ENCODE measurements at places on chromosomes 5 and 9.

- no peak for DNase-seq
These were observed 42.1 kb downstream of the NADK2 start for GRCh38 chr5:36199620-36200019.

- DNase-seq = no peak
These were observed 55.1 kb downstream of the RETREG1 start for GRCh38 chr5:16561660-16562059.

DNA sequence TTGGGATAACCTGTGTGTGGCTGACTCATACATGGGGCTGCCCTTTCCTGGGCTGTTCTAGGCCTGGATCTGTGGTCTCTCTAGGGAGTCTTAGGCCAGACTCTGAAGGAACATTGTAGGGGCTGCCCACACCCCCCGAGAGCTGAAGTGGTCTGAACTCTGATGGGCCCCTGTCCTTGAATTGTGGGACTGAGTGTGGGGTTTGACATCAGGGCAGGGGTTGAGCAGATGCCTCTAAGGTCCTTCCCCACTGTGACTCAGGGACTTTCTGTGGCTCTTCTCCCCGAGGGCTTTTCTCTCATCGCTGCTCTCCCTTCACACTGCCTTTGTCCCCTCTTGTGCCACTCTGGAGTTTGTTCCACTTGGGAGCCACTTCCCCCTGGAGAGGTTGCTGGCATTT, 215.0 kb downstream of the MELK start:
- no peak for DNase-seq

GRCh38 chr5:38500573-38501260, 55.7 kb downstream of the LIFR start:
- no peak for DNase-seq

DNA sequence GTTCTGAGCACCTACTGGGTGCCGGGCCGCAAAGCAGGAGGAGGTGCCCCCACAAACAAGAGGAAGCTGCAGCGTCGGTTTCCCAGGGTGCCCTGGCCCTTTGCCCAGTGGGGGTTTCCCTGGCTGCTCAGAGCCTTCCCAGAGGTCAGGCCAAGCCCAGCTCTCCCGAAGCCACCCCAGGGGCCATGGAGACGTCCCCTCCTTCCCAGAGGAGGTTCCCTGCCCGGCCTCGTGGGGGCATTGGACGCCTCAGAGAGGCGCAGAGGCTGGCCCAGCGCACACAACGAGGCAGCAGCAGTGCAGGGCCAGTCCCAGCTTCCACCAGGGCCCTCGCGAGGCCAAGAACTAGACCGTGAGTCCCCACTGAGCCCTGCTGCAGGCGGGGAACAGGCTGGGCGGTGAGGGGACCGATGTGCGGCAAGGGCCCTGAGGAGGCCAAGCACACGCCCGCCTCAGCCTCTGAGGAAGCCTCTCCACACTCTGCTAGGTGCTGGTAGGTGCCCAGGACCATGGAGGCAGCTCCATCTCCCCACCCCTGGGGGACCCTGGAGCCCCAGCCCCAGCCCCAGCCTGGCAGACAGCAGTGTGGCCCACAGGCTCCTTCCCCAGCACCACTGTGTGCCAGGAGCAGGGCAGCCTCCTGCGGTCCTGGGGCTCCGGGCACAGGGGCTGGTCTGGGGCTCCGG, 7.0 kb downstream of the DIPK1B start:
- no peak for DNase-seq

DNA sequence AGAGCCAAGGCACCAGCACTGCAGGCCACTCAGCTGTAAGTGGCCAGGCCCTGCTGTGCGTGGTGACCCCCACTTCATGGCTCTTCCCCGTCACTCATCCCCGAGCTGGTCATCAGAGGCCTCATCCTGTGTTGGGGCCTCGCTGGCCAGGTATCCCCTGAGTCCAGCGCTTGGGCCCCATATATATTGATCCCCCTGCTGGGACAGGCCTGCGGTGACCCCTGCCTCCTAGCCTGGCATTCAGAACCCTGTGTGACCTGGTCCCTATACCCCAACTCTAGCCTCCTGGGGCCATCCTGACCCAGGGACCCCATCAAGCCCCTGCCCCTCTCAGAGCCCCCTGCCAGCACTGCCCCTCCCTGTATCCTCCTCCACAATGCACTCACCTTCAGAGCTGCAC, 12.7 kb downstream of the GBGT1 start:
- DNase-seq = no peak

GRCh38 chr9:18920141-18921084, 112.6 kb downstream of the SAXO1 start:
- no peak for DNase-seq

DNA sequence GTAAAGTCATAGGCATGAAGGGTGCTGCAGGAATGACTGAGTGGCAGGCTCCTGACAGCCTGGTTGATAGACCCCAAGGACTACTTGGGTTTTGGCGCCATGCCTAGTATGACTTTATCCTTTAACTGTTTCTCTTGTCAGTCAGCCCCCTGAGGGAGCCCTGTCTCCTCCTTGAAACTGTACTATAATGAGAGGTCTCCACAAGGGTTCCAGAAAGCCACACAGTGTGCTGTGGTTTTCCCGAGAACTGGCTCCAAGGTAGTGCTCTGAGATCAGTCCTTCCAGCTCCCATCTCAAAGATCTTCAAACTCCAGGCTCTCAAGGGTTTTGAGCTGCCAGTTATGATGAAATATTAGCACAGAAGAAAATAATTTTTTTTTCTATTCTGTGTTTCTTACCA, 26.7 kb upstream of the TNC start:
- DNase-seq = no peak

DNA sequence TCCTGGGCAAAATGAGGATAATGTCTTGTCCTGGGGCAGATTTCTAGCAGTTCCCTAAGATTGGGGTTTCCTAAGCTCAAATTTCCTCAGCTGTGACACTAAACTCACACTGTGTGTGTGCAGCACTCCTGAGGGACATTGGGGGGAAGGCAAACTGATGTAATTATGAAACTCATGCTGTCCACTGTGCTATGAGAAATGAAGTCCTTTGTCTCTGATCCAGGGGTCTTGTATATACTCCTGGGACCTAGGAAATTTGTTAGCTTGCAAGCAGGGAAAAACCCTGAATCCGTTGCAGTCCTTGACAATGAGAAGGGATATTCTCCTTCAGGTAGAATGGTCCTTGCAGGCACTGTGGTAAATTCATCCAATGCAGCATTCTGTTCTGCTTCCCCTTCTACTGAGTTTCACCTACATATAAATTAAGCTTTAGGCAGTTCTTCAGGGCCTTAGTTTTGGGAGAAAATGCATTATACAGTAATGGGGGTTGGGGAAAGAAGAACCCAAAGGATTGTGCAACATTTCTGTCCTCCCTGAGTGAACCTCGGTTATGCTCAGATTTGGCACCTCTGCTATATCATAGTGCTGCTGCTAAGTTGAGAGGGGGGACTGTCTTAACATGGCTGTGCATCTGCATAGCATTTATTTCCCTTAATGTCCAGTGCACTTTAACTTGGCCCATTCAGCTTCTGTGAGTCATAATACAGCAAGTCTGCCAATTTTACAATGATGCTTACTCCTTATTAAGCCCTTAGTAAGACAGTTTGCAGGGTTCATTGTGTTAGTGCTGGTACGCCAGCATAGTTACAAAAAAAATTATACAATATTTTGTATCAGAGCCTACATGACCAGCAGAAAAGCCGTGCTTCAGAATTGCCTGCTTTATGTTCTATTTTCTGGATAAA, 80.2 kb downstream of the PJA2 start:
- DNase-seq = no peak

DNA sequence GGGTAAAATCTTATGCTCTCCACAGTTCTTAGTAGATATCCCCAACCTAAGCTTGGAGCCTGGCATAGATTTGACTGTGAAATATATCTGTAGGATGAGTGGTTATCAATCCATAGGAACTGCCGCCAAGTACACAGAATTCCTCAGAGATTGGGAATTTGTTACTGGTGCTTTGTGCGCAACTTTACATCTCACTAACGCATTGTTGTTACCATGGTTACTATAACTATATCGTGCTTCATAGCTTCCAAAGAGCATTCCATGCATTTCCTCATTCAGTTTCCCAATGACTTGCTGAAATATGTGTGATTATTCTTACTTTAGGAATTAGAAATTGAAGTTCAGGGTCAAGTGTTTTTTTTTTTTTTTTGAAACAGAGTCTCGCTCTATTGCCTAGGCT, 9.5 kb upstream of the GGTA1 start:
- no peak for DNase-seq

- DNase-seq = no peak
These were observed 129.8 kb downstream of the MARCHF11 start for GRCh38 chr5:16049761-16050160.

DNA sequence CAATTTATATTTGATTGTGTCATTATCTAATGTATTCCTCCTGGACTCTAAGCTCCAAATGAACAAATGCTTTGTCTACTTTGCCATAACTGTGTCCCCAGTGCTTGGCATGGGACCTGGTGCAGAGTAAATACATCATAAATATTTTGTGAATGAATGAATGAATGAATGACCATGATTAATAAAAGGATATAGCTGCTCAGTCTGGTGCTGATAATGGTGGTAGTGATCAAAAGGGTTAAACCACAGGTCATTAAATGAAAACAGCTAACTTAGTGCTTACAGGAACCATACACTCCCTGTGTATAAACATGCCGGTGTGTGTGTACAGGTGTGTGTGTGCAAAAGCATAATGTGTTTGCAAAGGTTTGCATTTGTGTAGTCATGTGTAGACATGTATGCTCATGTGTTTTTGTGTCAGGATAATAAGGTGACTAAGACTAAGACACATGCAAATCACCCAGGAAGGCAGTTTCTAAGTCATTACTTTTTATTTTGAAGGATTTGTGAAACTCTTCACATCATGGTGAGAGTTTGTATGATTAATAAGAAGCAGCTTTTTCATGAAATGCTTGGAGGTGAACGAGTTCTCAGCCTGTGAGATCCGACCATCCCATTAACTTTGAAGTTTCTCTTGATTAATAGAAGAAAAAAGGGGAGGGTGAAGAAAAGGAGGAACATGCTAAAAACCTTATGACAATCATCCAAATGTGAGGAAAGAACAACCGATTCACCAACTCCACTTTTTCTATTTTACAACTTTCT, 24.6 kb downstream of the SPARC start:
- DNase-seq = no peak

GRCh38 chr5:98770911-98771322, 2.5 kb upstream of the RGMB start:
- DNase-seq = no peak

- peak; percentile 12 for DNase-seq
These were observed 68.6 kb downstream of the NLN start for GRCh38 chr5:65790371-65791163.

DNA sequence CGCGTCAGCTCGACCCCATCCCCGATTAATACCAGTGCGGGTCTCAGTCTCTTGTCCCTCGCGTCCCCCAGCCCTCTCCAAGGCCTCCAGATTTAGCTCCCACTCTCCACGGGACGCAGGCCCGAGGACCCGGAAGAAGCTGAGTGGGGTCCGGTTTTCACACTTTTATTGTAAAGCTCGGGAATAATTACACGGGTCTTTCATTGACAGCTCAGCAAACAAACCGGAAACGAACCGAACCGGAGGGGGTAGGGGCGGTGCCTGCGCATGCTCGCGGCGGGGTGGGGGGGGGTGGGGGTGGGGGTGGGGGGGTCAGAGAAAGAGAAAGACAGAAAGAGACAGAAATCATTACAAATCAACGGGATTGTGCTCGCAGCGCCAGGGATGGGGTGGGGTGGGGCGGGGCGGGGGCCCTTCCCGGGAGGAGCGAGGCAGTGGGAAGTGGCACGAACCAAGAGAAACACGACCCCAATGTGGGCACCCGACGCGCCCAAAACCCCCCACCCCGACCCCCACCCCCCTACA, 27.9 kb downstream of the PCDH1 start:
- DNase-seq = peak; percentile 16

- no peak for DNase-seq
These were observed 38.5 kb upstream of the LCP2 start for GRCh38 chr5:170336065-170336464.

DNA sequence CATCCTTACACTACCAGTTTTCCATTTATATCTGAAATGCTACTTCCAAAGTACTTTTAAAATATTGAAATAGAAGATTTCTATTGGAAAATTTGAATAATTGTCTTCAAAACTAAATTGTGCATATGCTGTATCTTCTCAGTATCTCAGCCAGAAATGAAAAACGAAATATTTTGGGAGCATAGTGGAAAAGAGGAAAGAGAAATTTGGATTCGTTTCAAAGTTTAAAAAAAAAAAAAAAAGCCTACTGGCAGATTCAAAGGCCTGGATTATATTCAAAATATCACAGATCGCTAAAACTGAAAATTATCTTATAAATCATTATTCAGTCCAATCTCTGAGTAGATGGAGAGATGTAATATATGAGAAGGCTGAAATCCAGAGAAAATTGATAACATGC, 440.7 kb downstream of the TAF11L14 start:
- no peak for DNase-seq

GRCh38 chr5:11724940-11725339, 179.3 kb downstream of the CTNND2 start:
- DNase-seq = no peak

DNA sequence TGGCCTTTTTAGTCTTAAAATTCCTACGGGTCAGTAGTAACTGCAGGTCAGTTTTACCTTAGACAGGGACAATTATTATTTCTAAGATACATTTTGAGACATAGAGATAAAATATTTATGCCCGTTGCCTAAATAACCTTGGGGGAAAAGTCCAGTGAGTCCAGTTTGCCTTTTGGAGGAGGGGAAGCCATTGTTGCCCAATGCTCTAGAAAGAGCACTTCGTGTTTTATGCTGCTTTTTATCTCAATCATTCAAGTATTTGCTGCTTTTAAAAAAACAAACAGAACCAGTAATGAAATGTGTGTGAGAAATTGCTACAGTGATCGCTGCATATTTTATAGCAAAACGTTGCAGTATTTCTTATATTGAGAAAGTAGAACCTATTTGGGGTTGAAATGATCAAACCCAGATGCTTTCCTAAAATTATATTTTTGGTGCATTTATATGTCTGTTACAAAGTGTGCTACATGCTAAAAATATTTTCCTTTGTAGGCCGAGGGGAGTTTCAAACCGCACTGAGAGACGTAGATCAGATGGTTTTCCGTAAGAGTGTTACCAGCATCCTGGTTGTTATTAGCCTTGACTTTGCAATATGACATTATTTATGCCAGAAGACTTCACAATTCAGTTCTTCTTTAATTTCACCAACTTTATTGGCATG, 266.8 kb downstream of the AOPEP start:
- no peak for DNase-seq

DNA sequence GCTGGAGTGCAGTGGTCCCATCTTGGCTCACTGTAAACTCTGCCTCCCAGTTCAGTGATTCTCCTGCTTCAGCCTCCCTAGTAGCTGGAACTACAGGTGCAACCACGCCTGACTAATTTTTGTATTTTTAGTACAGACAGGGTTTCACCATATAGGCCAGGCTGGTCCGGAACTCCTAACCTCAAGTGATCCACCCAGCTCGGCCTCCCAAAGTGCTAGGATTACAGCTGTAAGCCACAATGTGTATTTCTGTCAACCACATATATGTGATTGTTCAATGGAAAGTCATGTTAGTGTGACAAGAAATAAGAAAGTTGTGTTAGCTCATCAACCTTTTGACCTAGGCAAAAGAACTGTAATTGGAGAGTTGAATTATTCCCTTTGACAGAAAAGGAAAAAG, 677.1 kb upstream of the CHD1 start:
- no peak for DNase-seq

All from stimulated activated CD4-positive, alpha-beta T cell treated with anti-CD3 and anti-CD28 coated beads, Interleukin-1b, Interleukin-23, amount 100 ng/mL, for 4 hours (primary cell).